ENCODE measurements at places on chromosomes 6 and 20.

GRCh38 chr6:39929733-39930461 is 4.4 kb downstream of the MOCS1 start:
- DNase-seq, result no peak

DNA sequence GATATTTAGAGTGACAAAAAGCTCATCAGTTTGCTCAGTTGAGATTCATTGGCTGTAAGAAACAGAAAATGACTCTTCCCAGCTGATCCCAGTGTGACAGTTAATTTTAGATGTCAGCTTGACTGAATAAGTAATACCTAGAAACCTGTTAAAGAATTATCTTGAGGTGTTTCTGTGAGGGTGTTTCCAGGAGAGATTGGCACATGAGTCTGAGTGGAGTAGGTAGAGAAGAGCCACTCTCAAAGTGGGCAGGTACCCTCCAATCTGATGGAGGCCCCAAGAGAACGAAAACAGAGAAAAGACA is 200.8 kb upstream of the BTBD3 start:
- DNase-seq, result no peak

- DNase-seq, result no peak
Observed at GRCh38 chr6:18245642-18246041, 18.7 kb downstream of the DEK start.

DNA sequence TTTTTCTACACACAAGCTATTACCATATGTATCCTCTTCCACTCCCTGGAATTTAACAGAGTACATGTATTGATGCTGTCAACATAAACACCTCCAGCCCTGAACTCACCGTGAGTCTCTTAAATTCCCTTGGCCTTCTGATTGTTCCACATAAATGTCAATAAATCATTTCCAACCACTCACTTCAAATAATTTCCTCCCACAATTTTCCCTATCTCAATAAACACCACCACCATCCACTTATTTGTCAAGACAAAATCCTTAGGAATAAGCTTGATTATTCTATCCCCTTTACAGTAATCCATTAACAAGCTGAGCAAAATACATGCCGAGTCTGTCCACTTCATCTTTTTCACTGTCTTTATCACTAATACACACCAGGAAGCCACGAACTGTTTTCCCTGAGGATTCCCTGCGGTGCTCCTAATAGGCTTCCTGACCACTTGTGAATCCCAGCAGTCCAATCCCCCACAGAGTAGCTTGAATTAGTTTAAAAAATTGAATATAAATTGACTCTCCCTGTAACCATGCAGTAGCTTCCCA is 19.2 kb downstream of the HLA-DRB1 start:
- no peak for DNase-seq

GRCh38 chr6:677919-678318 is 15.0 kb downstream of the EXOC2 start:
- no peak for DNase-seq

DNA sequence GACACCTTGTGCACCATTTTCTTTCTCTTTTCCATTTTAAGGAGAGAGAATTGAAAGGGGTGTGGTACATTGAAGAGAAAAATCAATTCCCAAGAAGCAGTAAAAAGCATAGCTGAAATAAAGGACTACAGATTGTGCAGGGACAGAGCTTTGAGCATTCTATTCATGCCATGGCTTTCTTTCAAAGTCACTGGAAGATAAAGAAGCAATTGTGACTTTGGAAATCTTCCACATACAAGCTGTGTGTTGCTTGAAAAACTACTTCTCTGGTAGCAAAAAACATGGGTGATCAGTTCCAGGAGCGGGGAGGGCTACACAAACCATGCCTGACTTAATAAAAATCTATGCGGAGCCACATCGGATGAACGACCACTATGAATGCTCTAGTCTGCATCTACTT is 230.2 kb upstream of the THEMIS start:
- no peak for DNase-seq

DNA sequence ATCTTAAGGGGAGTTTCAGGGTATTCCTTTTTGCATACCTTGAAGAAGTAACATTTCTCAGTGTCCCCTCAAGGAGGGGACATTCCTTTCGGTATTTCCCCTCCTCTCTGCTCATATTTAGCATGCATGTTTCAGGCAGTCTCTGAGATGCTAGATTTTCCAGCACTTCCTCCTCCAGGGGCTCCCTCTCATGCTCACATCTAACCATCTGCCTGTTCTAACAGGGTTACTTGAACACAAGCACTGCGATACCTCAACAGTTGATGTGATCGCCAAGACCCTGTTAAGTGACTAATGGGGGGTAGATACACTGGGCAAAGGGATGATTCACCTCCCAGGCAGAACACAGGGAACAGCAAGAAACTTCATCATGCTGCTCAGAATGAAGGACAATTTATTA is 12.9 kb upstream of the MCM3 start:
- no peak for DNase-seq

DNA sequence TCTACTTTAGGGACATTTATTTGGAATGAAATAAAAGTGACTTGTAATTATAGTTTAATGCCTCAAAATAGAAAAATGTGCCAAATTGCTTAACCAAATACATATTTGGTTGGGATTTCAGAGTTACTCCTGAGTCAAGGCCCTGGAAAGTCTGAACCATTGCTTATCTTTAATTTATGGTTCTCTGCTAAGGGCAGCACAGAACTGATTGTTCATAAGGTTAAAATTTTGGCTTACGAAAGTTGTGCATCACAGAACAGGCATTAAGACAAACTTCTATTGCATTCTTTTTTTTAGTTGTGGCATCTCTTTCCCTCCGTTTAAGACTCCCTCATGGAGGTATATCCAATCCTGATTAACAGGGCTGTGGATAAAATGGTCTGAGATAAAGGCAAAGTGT is 92.2 kb upstream of the TENT5A start:
- DNase-seq, result no peak

DNA sequence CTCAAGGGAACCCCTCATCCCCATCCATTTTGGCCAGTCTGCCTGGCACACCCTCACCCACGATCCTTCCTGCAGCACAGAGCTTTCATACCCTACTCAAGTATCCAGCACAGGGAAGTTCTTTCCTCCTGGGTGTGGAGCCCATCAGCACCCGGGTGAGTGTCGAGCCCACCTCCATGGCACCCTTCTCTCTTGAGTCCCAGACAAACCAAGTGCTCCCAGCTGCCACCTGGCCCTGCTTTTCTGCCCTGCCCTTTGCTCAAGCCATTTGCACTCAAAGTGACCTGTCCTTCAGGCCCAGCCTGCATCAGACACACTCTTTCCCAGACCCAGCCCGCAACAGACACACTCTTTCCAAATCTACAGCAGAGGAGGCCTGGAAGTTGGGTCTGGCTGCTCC is 257.2 kb downstream of the DLL1 start:
- DNase-seq, result no peak

- DNase-seq, result no peak
Observed at GRCh38 chr6:87243812-87244211, 78.6 kb upstream of the SMIM8 start.

DNA sequence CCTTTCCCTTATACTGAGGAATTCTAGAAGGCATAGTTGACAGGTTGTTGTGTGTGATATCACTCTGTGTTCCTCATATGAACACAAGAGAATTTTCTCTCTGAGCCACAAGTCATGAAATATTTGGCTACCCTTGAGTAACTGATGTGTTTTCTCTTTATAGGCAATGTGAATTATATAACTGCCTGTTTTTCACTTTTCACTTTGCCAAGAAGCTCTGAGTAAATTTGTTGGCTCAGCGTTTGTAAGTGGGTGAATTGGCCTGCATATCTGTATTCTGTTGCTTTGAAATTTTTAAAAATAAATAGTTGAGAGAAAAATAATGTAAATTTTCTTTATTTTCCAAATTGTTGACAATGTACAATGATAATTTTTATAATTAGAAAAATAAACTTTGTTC is 5.2 kb upstream of the BTBD9 start:
- DNase-seq, result no peak

DNA sequence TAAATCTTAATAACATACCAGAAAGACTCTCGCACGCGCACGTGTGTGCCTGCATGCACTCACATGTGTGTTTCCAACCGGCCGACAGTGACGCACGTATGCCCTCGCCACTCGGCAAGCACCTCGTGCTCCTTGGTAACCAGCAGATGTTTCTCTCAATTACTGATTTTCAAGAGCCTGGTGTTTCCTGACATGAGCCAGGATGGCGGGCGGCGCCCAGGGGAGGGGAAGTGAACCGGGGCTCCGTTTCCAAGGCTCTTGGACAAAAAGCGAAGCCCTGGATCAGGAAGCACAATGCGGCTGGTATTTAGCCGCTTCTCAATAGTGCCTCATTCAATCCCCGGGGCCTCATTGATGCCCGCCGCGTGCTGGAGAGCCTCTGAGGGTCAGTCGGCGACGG is 37.7 kb downstream of the PMEPA1 start:
- no peak for DNase-seq

DNA sequence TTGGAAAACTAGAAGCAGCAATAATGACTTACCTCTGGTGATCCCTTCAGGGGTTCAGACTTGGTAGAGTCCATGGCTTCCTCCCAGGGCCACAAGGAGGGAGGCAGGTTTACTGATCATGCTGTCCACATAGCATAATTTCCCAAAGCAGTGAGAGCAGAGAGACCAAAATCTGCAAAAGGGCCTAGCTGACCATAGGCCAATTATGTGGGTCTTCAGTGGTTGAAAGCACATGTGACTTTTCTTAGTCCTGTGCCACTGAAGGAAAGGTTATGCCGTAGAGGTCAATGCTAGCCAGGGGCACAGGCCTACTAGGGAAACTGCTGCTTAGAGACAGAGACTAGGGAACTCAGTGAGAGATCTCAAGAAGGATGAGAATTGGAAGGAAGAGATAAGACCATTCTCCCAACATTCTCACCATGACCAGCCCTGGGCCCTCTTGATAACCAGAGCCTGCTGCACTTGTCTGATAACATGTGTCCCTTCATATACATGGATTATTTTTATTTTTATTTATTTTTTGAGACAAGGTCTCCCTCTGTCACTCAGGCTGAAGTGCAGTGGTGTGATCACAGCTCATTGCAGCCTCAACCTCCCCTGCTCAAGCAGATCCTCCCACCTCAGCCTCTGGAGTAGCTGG is 2.0 kb upstream of the GTPBP2 start:
- no peak for DNase-seq

GRCh38 chr20:23082846-23083552 is 3.1 kb downstream of the CD93 start:
- no peak for DNase-seq

- DNase-seq, result peak; percentile 79
Observed at GRCh38 chr20:2172305-2173175, 70.9 kb downstream of the STK35 start.

DNA sequence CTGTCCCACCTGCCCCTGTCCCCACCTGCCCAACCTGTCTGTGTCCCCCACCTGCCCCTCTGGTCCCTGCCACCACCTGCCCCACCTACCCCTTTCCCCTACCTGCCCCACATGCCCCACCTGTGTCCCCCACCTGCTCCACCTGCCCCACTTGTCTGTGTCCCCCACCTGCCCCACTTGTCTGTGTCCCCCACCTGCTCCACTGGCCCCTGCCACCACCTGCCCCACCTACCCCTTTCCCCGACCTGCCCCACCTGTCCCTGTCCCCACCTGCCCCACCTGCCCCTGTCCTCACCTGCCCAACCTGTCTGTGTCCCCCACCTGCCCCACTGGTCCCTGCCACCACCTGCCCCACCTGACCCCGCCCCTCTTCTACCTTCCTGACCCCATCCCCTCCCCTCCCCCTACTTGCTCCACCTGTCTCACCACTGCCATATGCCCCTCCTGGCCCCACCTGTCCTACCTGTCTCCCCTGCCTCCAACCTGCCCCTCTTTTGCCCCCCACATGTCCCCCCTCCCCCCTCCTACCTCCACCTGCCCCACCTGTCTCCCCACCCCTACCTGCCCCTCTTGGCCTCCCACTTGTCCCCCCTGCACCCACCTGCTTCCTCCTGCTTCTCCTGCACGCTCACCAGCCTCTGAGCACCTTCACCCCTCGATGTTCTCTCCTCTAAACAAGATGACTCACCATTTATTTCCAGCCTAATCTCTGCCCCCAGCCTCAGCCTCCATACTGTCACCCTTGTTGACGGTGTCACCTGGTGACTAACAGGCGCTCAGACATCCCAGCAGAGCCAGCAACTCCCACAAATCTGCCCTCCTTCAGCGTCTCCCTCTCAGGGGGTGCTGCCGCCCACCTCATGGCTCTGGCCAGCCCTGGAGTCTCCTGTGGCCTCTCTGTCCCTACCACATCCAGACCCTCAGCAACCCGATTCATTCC is 5.6 kb upstream of the MYT1 start:
- no peak for DNase-seq

DNA sequence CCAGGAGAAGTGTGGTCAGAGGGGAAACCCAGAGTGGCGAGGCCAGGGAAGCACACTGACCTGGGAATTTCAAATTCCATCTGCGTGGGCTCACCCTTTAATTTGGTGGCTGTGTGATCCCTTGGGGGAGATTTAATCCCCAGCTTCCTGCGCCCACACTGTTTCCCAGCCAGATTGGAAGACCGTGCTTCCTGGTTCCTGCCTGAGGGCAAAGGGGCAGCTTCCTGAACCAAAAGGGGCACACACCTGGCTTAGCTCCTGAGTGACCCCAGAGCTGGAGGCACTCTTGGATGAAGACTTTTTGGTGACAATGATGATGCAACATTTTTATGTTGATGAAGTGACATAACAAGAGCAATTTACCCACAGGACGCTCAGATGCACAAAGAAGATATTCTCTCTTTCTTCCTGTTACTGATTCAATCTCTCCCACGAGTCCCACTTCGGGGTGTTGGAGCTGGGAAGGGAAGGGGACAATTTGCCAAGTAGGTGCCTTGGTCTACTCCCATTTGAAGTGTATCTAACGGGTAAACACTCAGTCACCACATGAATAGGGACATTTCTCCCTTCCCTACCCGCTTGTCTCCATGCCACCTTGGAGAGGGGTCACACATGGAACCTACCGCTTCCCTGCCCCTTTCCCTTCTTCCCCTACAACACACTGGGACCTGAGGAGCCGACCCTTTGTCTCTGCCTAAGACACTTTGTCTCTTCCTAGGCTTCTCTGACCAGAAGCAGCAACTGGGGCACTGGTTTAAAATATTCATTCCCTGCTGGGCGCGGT is 28.6 kb upstream of the CDKN1A start:
- DNase-seq, result no peak

GRCh38 chr6:149150801-149151398 is 166.6 kb upstream of the TAB2 start:
- no peak for DNase-seq
